ENCODE measurements at places on chromosomes 3 and 15.

DNA sequence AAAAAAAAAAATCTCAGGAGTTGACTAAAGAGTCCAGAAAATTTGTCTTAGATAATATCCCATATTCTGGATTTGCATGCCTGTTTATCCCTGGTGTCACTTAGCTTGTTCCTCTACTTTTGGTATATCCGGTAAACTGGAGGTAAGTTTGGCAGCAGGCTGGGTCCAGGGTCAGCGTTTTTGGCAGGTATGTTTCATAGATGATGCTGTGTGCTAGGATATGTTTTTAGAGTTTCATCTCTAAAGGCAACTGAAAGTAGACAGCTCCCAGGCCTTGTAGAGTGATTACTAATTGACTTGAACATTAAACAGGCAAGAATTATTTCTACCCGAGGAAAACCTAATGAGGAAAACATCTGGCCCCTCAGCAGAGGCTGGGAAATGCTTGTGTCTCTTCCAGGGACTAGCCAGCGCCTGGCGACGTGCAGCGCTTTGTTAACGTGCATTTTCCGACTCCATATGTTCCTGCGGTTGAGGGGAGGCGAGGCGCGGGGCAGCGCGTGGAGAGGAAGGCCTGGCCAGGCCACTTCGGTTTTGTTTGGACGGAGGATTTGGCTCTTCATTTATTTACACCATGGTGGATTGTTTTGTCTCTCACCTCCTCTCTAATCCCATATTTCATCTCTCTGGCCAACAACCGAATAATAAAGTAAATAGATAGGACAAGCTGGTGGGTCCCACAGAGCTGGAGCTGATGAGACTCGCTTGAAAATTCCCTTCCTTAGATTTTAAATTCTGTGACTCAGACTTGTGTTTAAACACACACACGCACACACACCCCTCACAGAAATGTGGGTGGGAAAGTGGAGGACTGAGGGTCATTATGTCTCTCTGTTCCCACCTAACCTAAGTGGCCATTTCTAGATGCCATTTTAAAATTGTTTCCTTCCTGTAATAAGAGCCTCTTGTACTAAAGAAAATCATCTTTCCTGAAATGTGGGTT lies 65.3 kb downstream of the ASB7 start:
- no peaks in the 10 kb centered on the region for H3K4me1 ChIP-seq
- no peak overlapping the region for H3K27ac ChIP-seq
- no peak for ATAC-seq
- H3K27me3 ChIP-seq, result no peaks in the 10 kb centered on the region
- no peak overlapping the region for H3K4me3 ChIP-seq

- ATAC-seq, result no peak
- no peak overlapping the region for H3K27ac ChIP-seq
- peaks cover 57% of the 10 kb centered on the region for H3K36me3 ChIP-seq
Observed at GRCh38 chr15:40389824-40390595, 7.5 kb downstream of the KNSTRN start.

DNA sequence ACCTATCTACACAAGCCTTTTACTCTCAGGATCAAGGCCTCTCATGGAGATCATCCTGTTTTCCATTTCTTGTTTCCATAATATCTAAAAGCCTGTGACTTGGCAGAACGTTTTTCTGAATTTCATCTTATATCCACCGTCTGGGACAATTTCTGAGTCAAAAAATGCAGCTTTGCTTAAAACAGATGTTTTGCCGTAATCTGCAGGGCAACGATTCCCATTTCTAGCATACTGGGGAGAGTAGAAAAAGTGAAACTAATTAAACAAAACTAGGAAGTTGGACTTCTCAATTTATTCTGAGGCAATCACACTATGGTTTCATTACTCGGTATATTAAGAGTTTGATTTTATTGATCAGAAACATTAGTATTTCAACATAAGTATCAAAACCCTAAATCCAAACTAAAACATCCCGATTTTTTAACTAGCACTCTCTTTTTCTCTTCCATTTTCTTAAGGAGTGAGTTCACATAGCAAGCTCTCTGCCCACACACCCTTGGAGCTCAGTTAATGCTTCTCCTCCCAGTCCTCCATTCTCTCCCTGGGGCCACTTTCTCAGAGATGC lies 33.6 kb downstream of the SPATA12 start:
- no peak overlapping the region for H3K27ac ChIP-seq
- H3K4me1 ChIP-seq, result peaks cover 7% of the 10 kb centered on the region
- no peaks in the 10 kb centered on the region for H3K36me3 ChIP-seq
- no peak overlapping the region for H3K4me3 ChIP-seq

- no peak for ATAC-seq
- no peaks in the 10 kb centered on the region for H3K27me3 ChIP-seq
- no peak overlapping the region for H3K27ac ChIP-seq
Observed at GRCh38 chr3:132062535-132062934, 27.7 kb upstream of the CPNE4 start.

- H3K27ac ChIP-seq, result no peak overlapping the region
- no peaks in the 10 kb centered on the region for H3K27me3 ChIP-seq
- H3K36me3 ChIP-seq, result peaks cover 29% of the 10 kb centered on the region
- H3K4me3 ChIP-seq, result no peak overlapping the region
- H3K4me1 ChIP-seq, result no peaks in the 10 kb centered on the region
- no peak for ATAC-seq
Observed at GRCh38 chr3:11465744-11466616, 177.7 kb downstream of the VGLL4 start.

DNA sequence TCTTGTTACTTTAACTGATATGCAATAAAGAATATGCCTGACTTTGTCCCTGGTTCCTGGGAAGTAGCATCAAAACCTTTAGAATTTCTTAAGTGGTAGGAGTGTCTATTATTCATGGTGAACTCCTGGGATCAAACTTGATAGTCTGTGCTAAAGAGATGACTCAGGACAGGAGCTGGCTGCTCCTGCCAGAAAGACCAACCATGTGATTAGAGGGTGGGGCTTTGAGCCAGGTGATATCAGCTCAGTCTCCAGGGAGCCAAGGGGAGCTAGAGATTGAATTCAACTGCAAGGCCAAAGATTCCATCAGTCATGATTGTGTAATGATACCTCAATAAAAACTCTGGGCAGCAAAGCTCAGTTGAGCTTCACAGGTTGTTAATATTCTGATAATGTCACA lies 20.6 kb upstream of the TMC3 start:
- no peak overlapping the region for H3K27ac ChIP-seq
- H3K36me3 ChIP-seq, result no peaks in the 10 kb centered on the region
- H3K4me1 ChIP-seq, result no peaks in the 10 kb centered on the region
- no peak for ATAC-seq

GRCh38 chr3:62368705-62369475 lies 4.5 kb downstream of the FEZF2 start:
- H3K4me3 ChIP-seq, result no peak overlapping the region
- ATAC-seq, result no peak

DNA sequence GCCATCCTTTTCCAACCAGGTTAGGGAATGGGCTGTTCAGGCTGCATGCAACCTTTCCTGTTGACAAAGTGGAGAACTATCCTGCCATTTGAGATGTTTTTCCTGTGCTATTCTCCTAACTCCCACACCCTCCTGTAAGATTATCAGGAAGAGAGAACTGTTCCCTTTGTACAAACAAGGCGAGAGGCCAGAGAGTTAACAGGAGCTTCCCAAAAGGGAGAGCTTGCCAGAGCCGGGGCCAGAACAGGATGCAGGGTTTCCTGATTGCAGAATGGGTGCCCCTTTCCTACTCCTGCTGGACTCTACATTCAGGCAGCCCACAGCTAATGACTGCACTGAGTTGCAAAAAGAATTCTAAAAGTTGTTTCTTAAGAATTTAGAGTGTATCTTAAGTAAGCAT lies 17.1 kb downstream of the PML start:
- H3K27me3 ChIP-seq, result no peaks in the 10 kb centered on the region
- H3K36me3 ChIP-seq, result peaks cover 55% of the 10 kb centered on the region
- no peak for ATAC-seq
- no peak overlapping the region for H3K27ac ChIP-seq
